GM12878 (cell line): ENCODE measurements at places on chromosomes 4 and X. TPM values are rescaled to one million over a fixed set of nuclear protein-coding genes. Genes with fewer than 3 reads are reported as not detected.

- no peak for DNase-seq
These were observed 48.7 kb upstream of the TNIP3 start for GRCh38 chr4:121212806-121213205.

DNA sequence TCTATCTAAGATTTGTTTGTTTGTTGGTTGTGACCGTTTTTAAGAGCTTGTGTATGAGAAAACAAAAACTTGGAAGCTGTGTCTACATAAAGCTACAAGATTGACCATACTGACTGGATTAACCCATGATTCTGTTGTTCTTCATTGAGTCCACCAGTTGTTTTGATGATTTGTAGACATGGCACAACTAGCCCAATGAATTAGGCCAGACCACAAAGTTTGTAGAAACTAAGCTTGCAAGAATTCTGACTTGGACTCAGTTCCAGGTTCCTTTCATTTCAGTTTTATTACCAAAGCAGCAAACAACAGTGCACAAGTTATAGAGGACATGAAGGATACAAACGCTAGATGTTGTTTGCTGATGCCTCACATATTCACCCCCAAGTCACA lies 119.3 kb downstream of the RASGEF1B start:
- DNase-seq, result no peak

DNA sequence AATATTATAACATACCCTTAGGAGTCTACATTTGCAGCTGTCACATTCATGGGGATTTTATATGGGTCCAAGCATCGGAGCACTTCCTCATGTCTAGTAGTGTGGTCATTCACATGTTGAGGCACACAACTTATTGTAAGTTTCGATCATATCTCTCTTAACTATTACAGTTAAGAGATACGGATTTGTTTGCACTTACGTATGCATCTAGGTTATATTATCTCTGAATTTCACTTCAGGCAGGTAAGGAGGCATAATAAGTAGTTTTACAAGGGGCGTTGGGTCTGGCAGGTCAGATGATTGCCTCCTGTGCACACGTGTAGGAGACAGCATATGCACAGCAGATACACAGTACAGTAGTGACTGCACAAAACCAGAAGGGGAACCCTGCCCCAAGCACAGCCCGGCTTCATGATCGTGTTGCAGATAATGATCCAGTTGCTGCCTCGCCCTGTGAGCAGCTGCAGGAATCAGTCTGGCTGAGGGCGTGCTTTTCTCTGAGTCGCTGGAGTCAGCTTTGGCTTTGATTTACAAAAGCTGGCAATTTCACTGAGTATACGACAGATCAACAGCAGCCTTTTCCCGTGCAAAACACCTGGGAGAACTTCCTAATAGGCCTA lies 302.9 kb upstream of the GATB start:
- DNase-seq, result no peak

SPANXB1 gene
- not detected in 2 replicates for total RNA-seq

ARX gene
- total RNA-seq, result not detected in 2 replicates
